ENCODE measurements at places on chromosomes 1 and 21.

DNA sequence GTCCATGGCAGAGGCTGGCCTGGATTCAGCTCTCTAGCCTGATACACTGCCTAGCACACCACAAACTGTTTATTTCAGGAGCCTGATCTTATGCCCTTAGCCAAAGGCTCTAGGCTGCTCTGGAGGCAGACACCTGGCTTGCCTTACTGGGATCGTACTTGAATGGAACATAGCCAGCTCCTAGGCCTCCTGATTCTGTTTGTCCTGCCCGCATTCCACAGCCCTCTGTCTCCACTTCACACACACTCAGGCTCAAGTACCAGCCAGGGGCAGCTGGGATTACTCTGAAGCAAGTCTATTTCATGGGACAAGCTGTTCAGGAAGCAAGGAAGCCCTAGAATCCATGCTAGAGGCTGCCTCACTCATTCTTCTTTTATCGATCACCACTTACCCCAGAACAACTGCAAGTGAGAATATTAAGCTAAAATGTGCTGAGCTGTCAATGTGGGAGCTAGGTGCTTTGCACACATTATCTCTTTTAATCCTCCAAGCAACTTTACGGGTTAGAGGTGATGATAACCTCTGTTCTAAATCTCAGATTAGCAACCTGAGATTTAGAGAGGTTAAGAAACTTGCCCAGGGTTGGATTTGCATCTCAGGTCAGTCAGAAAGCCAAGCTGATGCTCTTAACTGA lies 31.1 kb upstream of the CYP4B1 start:
- no peak overlapping the region for H3K4me3 ChIP-seq
- no peaks in the 10 kb centered on the region for H3K4me1 ChIP-seq
- DNase-seq, result no peak

DNA sequence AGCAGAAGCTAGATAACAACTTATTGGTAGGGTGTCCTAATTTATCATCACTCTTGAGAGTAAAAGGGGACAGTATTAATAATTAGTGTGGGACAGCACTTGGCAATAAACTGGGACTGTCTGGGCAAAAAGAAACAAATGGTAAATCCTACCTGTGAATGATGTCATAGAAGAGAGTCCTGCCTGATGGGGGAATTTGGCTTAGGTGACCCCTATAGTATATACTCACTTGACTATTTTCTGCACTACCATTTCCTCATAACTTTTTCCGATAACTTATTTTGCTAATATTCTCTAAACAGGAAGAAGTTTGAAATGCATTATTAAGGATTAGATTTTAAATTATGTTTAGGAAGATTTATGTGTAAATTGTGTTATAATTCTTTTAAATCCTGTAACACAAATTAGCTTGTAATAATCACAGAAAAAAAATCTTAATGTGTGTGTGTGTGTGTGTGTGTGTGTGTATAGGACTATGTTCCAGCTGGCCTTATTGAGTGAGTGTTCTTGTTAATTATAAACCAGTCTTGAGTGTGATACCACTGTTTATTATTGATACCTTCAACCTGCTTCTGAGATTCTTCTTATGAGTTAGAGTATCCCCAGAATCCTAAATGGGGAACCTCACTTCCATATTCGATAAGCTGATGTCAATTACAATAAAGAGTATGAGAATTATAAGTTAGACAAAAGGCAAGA lies 144.2 kb upstream of the C1orf105 start:
- H3K4me1 ChIP-seq, result no peaks in the 10 kb centered on the region
- no peak for DNase-seq
- no peaks in the 10 kb centered on the region for H3K36me3 ChIP-seq
- no peak overlapping the region for H3K4me3 ChIP-seq
- H3K27me3 ChIP-seq, result no peaks in the 10 kb centered on the region

DNA sequence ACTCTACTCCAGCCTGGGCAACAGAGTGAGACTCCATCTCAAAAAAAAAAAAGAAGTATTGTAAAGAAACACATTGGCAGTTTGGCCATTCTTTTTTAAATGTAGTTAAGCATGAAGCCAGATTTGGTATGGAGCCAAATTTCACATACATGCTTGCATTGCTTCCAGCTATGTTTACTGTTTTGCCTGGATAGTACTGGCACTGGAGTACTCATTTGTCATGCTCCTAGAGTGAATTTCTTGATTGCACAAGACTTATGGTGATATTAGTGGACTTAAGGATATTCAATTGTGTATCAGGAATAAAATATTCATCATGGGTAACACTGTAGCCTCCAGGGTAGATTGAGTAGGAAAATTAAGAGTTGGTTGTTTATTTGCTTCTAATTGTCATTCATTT lies 24.5 kb upstream of the SLC9A1 start:
- no peak for DNase-seq
- no peaks in the 10 kb centered on the region for H3K36me3 ChIP-seq
- no peak overlapping the region for H3K27ac ChIP-seq

DNA sequence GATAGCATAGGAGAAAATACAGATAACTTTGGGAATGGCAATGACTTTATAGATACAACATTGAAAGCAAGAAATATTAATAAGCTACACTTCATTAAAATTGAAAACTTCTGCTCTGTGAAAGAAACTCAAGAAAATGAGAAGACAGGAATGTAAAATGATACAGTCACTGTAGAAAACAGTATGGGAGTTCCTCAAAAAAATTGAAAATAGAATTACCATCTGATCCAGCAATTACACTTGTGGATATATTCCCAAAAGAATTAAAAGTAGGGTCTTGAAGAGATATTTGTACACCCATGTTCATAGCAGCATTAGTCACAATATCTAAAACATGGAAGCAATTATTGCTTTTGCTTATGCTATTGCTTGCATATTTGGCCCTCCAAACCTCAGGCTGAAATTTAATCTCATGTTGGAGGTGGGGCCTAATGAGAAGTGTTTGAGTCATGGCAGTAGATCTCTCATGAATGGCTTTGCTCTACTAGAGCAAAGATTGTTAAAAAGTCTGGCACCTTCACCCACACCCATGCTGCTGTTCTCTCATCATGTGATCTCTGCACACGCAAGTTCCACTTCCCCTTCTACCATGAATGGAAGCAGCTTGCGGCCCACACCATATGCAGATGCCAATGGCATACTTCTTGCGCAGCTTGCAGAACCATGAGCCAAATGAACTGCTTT lies 15.3 kb upstream of the AHCYL1 start:
- no peak overlapping the region for H3K4me3 ChIP-seq
- no peaks in the 10 kb centered on the region for H3K27me3 ChIP-seq
- H3K4me1 ChIP-seq, result no peaks in the 10 kb centered on the region
- no peaks in the 10 kb centered on the region for H3K36me3 ChIP-seq
- DNase-seq, result no peak
